ENCODE measurements at places on chromosomes 4 and X.

DNA sequence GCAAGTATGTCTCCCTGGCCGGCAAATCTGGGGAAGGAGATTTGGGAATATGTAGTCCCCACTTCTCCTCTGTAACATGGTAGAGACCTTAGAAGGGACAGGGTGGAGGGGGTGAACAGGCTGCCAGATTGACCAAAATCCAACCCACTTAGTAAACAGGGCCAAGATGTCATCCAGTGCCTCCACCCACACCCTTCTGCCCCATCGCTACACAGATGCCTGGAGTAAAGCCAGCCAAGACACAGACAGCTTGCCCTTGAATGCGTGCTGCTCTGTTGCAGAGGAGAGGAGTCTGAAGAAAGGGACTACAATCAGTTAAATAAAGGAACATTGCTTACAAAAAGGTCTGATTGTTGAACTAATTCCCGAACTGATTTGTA is 160.1 kb upstream of the LDB2 start:
- DNase-seq = peak; percentile 81

GRCh38 chrX:94936722-94937121 is 1262.7 kb downstream of the FAM133A start:
- DNase-seq = no peak

DNA sequence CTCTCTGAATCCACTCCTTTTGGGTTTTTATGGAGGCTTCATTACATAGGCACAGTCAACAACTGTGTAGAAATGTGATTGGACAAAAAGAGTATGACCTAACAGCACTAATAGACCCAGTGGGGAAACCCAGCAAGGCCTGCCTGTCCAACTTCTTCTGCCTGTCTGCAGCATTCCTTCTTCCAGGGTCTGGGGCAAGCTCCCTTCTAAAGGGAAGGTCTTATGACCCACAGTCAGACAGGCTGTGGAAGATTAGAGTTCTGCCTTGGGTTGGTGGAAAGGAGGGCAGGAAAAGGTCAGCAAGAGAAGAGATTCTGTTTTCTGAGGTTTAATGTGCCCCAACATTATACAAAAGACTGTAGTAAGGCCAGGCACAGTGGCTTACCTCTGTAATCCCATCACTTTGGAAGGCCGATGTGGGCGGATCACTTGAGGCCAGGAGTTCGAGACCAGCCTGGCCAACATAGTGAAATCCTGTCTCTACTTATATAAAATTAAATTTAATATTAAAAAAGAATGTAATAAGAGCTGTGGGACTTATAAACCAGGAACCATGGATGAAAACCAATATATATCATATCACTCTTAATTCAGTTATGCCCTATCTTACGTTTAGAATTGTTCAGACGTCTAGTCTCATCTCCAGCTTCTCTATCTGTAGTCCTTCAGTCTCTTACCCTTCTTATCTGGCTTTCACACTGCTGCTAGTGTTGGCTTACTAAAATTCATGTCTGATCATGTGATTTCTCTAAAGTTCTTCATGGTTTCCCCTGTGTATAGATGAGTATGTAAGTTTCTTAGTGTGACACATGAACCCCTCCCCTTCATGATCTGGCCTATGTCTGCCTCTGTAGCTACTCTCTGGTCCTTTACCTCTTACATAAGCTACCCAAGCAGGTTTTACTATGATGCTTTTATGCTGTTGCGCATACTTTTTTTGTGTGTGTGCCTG is 6.2 kb downstream of the CLCN3 start:
- DNase-seq = no peak

- DNase-seq = no peak
These were observed 91.5 kb upstream of the ANKRD50 start for GRCh38 chr4:124804041-124804440.

GRCh38 chr4:83228231-83228630 is 56.4 kb downstream of the COQ2 start:
- no peak for DNase-seq

DNA sequence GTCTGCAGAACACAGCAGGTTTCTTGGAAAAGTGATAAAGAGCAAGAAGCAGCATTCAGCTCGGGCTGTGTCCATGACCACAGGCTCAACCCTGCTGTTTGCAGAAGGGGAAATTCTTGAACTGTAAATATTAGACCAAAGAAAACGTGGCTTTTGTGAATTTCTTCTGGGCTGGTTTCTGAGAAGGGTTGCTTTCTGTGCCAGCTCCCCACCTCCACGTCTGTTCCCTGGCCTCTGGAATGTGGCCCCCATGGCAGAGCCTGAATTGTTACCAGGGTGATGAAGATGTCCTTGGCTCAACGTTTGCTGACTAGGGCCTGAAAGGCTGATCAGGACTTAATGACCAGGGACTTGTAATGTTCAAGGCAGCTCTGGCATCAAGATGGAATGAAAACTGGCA is 116.0 kb downstream of the CPEB2 start:
- peak; percentile 57 for DNase-seq

- peak; percentile 24 for DNase-seq
These were observed 203.3 kb upstream of the JADE1 start for GRCh38 chr4:128606173-128606572.

DNA sequence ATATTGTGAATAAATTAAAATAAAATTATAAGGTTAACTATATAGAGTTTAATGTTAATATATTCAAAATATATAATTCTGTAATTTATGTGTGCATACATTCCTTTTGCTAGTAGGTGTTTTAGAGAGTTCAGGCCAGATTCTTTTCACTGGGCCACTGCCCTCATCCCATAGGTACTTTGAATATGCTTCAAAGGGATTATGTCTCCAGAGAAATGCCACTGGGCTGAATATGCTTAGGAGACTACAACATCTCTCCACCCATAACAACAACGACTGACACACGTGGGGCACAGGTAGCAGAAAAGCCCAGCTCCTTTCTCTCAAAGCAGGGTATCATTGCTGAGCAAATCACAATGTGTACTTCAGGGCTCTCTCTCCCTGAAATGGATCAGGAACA is 290.9 kb upstream of the TACR3 start:
- DNase-seq = no peak

GRCh38 chr4:90069151-90069550 is 58.0 kb upstream of the CCSER1 start:
- no peak for DNase-seq

- no peak for DNase-seq
These were observed 65.1 kb downstream of the USP11 start for GRCh38 chrX:47297874-47298273.

GRCh38 chrX:11131146-11131545 is 20.0 kb downstream of the HCCS start:
- DNase-seq = no peak

DNA sequence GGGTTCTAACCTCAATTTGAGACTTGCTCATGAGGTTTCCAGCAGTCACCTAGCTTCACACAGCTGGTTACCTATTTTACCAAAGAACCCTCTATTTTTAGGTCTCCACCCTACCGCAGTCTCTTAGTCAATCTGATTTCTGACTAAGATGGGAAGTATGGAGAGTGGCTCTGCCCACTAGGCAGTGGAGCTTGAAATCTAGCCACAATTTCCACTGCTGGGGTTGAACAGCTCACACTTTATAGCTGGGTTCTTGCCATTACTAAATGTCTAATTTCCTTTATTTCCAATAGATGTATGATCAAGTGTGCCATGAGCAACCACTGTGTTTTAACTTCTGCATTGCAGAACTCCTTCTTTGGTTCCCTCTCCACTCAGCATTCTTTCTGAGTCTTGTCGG is 43.1 kb downstream of the GASK1B start:
- DNase-seq = peak; percentile 36

DNA sequence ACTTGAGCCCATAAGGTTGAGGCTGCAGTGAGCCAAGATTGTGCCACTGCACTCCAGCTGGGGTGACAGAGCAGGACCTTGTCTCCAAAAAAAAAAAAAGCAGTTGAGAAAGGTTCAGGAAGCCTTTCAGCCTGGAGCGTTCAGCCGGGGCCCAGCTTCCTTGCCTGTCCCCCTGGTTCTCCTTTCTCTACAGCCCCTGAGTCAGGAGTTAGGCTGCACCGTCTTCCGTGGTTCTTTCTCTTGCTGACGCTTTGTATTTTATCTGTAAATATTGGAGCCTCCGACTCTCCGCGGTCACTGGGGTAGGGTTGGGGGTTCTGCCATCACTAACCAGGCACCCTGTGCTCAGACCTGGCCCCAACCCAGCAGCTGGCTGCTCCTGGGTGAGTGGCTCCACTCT is 13.8 kb upstream of the UVSSA start:
- DNase-seq = no peak

DNA sequence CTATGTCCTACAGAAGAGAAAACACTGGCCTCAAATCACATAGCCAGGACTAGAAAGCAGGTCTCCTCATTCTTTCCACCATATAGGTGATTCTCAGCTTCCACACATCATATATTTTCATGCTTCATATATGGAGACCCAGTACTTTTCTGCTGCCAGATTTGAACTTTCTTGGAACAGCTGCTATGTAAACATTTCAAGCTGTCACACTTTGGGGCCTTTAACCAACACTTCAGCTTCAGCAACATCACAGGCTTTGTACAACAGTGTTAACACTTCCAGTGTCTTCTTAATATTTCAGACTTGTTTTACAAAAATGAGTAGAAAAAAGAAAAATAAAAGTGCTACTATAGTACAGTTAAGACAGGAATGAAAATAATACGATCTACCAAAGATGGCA is 12.6 kb downstream of the SH3RF1 start:
- DNase-seq = no peak

- peak; percentile 16 for DNase-seq
These were observed 25.5 kb downstream of the GPRASP3 start for GRCh38 chrX:102745857-102746584.

DNA sequence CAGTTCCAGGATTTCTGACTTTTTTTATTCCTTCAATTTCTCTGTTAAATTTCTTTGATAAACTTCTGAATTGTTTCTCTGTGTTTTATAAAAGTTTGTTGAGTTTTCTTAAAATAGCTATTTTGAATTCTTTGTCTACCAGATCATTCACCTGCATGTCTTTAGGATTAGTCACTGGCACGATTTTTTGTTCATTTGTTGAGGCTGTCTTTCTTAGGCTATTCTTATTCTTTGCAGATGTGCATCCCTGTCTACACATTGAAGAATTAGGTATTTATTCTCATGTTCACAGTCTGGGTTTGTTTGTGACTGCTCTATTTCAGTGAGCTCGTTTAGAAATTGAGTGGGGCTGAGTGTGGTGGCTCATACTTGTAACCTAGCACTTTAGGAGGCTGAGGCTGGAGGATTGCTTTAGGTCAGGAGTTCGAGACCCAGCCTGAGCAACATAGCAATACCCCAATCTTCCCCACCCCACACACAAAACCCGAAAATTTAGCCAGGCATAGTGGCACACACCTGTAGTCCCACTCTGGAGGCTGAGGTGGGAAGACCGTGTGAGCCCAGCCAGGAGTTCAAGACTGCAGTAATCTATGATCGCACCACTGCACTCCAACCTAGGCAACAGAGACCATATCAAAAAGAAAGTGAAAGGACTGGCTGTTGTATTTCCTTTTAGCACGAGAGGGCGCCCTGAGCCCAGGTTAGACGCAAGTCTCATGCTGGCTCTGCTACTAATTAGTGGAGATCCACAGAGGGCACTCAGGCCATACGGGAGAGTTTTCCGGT is 42.0 kb downstream of the F8 start:
- DNase-seq = peak; percentile 56

GRCh38 chr4:155705664-155706063 is 39.0 kb downstream of the GUCY1A1 start:
- DNase-seq = no peak

- no peak for DNase-seq
These were observed 188.2 kb upstream of the HS3ST1 start for GRCh38 chr4:11616856-11617255.

DNA sequence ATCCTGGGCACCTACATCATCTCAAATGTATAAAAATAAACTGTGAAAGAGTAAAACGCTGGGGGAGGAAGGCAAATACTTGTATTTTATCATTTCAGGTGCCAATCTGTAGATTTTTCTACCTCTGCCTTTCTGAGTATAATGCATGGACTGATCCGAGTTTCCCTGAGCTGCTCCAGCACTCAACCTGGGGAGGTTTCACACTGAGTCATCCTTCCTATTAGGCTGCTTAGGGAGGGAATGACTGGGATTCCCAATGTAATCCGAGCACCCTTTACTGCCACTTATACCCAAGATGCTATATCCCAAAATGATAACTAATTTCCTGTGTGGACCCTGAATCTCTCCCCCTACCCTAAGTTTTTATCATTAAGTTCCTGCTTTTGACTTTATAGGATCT is 126.6 kb downstream of the HNRNPD start:
- no peak for DNase-seq

GRCh38 chr4:106201373-106201772 is 114.6 kb downstream of the TBCK start:
- peak; percentile 14 for DNase-seq

GRCh38 chrX:27086237-27086636 is 376.9 kb downstream of the PPP4R3C start:
- DNase-seq = no peak

GRCh38 chr4:39976945-39977488 is 694 bp downstream of the PDS5A start:
- DNase-seq = no peak

GRCh38 chr4:3221996-3222395 is 27.0 kb upstream of the MSANTD1 start:
- no peak for DNase-seq

DNA sequence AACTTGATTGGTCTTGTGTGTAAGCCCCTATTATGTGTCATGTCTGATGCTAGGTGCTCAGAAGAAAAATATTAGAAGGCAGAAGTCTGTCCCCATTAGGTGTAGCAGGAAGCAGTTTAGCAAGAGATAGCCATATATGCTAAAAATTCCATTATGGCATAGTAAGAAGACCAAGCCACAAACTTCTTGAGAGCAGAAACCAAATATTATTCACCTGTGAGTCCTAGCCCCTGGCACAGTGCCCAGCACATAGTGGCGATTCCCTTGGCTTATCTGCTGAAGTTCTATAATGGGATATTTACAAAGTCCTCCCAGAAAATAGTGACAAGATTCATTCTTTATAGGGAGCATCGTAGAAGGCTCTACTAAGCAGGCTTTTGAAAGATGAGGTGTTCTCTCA is 174.4 kb downstream of the RAB28 start:
- DNase-seq = no peak

DNA sequence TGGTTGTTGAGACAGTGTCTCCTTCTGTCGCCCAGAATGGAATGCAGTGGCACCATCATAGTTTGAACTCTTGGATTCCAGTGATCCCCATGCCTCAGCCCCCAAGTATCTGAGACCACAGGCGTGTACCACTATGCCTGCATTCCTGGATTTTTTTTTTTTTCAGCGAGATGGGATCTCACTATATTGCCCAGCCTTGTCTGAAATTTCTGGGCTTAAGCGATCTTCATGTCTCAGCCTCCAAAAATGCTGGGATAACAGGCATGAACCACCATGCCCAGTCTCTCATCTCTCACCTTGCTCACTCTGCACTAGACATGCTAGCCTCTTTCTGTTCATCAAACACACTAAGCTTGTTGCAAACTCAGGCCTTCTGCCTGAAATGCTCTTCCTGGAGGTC is 104.1 kb downstream of the UBE2K start:
- no peak for DNase-seq

DNA sequence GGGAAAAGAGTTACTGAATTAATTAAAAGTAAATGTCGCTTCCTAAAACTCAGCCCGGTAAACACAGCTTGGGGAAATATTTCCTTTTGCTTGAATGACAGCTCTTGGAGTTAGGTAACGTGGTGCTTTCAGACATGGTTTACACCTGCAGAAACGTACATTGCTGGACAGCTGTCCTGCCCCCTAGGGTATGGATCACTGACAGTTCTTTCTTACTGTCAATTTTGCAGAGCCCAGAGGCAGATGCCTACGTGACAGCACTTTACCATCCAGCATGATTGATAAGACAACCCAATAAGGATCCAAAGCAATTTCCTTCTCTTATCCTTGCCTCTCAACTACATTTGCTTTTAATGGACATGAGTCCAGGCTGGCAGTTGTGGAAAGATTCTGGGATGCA is 334.5 kb downstream of the PACRGL start:
- no peak for DNase-seq

GRCh38 chr4:42410446-42410845 is 13.2 kb downstream of the SHISA3 start:
- DNase-seq = no peak

Measured in AG10803 (cell line).